Activated T-cell treated with anti-CD3 and anti-CD28 coated beads for 1 hour (primary cell): ENCODE measurements at places on chromosomes 4 and X.
A peak's percentile ranks its signal among the peaks of the same experiment; 100 is the strongest.

- DNase-seq, result no peak
Observed at GRCh38 chrX:20409991-20410390, 143.3 kb upstream of the RPS6KA3 start.

GRCh38 chr4:48896845-48897244 is 9.7 kb downstream of the OCIAD2 start:
- DNase-seq, result no peak

DNA sequence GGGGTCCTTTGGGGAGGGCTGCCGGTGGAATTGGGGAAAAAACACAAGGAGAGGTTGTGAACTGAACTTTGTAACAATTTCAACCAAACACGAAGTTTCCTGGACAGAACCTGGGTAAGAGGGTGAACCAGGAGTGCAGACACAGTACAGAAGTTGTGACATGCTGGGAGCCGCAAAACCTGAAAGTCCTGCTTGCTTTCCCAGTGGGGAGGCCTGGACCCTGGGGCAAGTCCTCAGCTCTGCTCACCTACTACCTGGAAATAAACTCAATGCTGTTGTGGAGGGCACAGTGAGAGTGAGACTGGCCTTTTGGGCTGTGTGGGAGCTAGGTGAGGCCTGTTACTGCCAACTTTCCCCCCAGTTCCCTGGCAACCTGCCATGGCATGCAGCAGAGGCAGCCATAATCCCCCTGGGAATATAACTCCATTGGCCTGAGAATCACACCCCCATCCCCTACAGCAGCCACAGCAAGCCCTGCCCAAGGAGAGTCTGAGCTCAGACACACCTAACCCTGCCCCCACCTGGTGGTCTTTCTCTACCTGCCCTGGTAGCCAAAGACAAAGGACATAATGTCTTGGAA is 162.8 kb downstream of the THOC2 start:
- DNase-seq, result no peak

GRCh38 chrX:25650216-25650820 is 487.8 kb upstream of the MAGEB18 start:
- no peak for DNase-seq

- no peak for DNase-seq
Observed at GRCh38 chr4:157300701-157301100, 80.2 kb downstream of the GRIA2 start.

DNA sequence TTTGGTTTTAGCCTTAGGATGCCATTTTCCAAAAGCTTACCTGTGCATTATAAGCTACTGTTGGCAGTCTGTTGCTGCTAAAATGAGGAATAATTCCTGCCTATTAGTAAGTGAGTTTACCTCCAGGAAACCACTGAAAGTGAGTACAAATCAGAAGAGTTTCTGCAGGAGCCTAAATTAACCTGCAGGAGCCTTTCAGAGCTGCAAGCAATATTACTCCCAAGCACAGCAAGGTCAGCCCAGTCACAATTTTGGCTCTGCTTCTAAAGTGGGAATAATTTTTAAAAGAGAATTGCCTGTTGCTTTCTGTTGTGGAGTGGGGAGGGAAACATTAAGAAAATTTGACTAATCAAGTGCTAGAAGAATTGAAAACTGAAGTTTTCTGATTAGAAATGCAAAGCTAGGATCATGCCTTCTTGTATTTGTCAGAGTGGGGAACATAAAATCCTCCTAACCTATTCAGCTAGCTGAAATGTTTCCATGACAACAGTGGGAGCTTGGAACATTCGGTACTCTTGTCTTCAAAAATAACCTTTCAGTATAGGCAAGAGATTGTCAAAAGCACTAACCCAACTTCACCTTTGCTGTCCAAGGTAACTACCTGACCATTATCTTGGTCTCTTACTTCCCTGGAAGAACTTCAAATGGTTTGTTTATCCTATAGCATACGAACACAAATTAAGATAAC is 193.2 kb downstream of the COMMD8 start:
- DNase-seq, result no peak

DNA sequence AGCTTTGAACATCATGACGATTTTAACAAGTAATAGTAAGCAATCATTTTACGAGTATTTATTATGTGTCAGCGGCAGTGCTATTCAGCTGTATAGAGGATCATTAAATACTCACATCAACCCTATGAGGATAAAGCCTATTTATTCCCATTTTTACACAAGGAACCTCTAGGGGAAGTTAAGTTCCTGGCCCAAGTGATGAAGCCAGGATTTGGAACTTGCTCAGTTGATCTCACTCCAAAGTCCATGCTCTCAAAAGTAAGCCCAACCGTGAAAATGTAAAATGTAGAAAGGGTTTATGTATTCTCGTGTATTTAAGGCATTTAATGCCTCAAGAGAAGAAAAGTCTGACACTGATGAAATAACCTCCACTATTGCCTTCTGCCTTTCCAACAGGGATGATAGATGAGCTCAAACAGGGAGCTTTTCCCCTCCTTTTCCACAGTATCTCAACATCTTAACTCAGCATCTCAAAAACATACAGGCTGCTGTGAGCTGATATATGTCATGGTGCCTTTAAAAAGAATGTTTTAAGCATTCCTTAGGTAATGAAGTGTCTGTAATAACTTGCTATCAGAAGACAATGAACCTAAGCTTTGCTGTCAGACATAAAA is 35.0 kb upstream of the PLA2G12A start:
- no peak for DNase-seq

DNA sequence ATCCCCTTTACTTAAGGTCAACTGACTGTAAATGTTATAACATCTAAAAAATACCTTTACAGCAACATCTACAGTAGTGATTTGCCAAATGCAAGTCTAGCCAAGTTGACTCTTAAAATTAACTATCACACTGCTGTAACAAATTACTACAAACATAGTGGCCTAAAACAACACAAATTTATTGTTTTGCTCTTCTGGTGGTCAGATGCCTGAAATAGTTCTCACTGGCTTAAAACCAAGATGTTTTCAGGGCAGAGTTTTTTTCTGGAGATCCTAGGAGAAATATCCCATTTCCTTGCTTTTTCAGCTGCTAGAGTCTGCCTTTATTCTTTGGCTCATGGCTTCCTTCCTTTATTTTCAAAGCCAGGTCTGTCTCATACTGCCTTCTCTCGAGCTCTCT is 120.5 kb downstream of the ADGRL3 start:
- DNase-seq, result no peak

- DNase-seq, result peak; percentile 19
Observed at GRCh38 chr4:68373513-68373912, 23.6 kb upstream of the YTHDC1 start.

DNA sequence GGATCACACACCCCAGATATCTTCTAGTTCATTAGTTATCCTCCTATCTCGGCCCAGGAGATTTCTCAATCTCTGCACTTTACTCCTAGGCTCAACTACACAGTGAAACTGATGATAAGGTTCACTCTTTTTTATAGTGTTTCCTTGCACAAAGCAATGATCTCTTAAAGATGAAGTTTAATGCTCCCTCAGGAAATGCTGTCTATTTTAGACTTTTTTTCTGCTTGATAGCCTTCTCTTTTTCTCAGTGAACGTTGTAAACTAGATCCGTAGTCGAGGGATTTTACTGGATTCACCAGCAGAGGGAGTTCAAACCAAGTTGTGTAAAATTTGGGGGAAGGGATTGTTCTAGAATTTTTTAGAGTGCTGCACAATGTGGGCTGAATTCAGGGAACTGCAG is 269.6 kb downstream of the GBA3 start:
- no peak for DNase-seq

DNA sequence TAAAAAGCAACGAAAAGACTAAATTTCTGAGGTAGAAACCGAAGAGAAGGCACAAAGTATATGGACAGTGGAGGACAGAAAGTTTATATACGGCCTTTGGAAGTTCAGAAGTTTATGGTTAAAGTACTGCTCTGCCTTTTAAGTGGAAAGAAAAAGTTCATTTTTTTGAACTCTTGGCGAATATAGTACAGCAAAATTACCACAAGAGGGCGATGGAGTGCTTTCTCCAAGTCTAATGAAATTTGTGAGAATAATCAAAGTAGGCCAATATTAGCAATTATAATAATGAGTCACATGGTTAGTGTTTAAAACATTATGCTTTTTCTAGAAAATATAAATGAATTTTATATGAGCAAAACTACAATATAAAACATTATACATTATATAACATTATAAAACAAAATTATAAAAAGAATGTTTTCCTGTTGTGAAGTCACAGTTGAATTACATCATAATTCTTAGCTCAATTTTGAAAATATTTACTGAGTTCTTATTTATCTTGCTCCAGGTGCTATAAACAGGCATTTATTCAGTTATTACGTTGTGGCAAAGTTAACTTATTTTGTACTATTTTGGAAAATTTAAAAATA is 136.2 kb upstream of the BMPR1B start:
- DNase-seq, result no peak

DNA sequence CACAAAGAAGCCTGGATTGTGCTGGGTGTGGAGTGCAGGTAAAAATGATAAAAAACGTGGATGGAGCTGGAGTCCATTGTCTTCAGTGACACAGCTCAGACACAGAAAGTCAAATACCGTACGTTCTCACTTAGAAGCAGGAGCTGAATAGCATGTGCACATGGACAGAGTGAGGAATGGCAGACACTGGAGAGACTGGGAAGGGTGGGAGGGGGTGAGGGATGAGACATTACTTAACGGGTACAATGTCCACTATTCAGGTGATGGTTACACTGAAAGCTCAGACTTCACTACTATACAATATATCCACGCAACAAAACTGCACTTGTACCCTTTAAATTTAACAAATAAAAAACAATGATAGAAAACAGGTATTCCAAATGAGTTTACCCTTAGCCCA is 18.1 kb upstream of the IRAK1 start:
- no peak for DNase-seq

GRCh38 chr4:692771-693554 is 4.0 kb upstream of the SLC49A3 start:
- no peak for DNase-seq

- no peak for DNase-seq
Observed at GRCh38 chr4:69088473-69088872, 7.8 kb upstream of the UGT2B7 start.

GRCh38 chr4:148152868-148153625 is 289.2 kb downstream of the NR3C2 start:
- DNase-seq, result no peak

DNA sequence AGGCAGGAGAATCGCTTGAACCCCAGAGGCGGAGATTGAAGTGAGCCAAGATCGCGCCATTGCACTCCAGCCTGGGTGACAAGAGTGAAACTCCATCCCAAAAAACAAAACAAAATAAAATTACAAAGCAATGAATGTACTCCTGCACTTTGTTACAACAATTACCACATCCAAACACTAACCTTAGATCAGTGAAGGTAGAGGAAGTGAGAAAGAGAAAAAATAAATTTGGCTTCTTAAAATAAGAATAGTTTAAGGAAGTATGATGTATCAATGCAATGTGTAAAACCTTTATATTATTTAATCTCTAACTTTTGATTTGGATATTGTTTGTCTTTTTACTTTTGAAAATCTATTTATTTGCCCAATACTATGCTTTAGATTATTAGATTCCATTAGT is 21.7 kb upstream of the CSN1S1 start:
- no peak for DNase-seq

- DNase-seq, result no peak
Observed at GRCh38 chrX:129701624-129702069, 37.1 kb upstream of the XPNPEP2 start.

- no peak for DNase-seq
Observed at GRCh38 chr4:123104310-123105025, 182.1 kb upstream of the NUDT6 start.

DNA sequence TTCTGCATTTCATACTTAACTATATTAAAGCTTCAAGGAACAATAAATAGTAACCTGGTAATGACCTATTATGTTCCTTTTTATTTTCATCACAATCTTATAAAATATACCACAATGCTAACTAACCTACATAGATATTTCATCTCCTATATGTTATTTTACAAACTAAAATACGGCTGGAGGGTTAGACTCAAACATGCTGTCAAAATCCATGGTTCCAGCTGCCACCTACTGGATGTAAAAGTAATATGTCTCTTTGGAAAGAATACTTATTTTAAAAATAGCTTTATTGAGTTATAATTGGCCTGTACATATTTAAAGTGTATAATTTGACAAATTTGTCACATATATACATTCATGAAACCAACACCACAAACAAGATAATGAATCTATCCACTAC is 15.0 kb downstream of the RGN start:
- no peak for DNase-seq

GRCh38 chr4:37561803-37562207 is 124.4 kb downstream of the RELL1 start:
- DNase-seq, result no peak

GRCh38 chrX:118553042-118553710 is 57.6 kb downstream of the DOCK11 start:
- no peak for DNase-seq

GRCh38 chrX:136147976-136148375 is 643 bp downstream of the FHL1 start:
- peak; percentile 1 for DNase-seq

- peak; percentile 35 for DNase-seq
Observed at GRCh38 chr4:147019091-147019490, 73.4 kb upstream of the TTC29 start.

GRCh38 chr4:73870260-73870659 is 1.1 kb downstream of the CXCL1 start:
- DNase-seq, result no peak

GRCh38 chr4:131091896-131092295 is 1995.9 kb downstream of the C4orf33 start:
- DNase-seq, result no peak

GRCh38 chrX:134647477-134647877 is 10.8 kb downstream of the PLAC1 start:
- DNase-seq, result no peak

DNA sequence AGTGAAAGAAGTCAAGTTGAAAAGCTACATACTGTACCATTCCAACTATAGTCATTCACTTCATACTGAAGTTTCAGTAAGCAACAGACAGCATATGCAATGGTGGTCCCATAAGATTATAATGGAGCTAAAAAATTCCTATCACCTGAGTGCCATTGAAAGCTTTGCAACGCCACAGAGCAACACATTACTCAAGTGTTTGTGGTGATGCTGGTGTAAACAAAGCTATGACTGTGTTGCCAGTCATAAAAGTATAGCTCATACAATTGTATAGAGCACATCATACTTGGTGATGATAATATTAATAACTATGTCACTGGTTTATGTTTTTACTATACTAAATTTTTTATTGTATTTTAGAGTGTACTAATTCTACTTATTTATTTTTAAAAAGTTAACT is 78.9 kb downstream of the NAF1 start:
- DNase-seq, result no peak

- DNase-seq, result no peak
Observed at GRCh38 chr4:56686537-56687231, 5.6 kb upstream of the HOPX start.

DNA sequence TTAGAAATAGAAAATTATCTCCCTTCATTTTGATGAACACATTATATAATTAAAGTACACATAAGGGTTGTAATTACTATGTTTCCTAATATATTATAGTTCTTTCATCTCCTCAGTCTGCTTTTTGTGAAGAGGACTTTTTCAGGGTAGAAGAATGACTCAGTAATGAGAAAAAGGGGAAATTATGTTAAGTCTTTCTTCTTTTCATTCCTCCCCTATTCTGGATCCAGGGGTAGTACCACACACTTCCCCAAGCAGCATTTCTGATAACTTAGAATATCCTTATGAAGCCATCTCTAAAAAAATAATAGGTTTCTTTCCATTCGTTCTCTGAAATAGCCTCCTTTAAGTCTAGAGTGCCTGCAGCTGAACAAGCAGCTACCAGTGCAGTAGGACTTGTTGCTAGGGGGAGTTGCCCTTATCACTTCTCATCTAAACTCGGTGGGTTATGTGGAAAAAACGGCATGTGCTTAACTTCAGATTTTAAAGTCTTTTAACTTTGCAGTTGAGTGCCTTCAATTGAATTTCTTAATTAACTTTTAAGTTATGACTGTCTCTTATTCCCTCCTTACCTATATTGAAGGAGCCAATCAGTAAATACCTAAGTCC is 184.8 kb downstream of the ARHGAP24 start:
- no peak for DNase-seq
